ENCODE measurements at places on chromosomes 3 and 15. TPM values are rescaled to one million over a fixed set of nuclear protein-coding genes. Genes with fewer than 3 reads are reported as not detected.

The MITF gene
- 6.1 TPM for total RNA-seq

The VEPH1 gene
- total RNA-seq = 27.4 TPM

The SEMA5B gene
- 0.41 TPM for total RNA-seq

The SERPINI2 gene
- total RNA-seq = not detected

The NR1I2 gene
- total RNA-seq = not detected

The MIX23 gene
- total RNA-seq = 8.2 TPM

The SLC51A gene
- total RNA-seq = not detected

The ASB14 gene
- total RNA-seq = not detected

The CHRD gene
- total RNA-seq = 4.6 TPM

All from fibroblast of the aortic adventitia (primary cell).